ENCODE measurements at places on chromosomes 5 and 9. TPM values are rescaled to one million over a fixed set of nuclear protein-coding genes. Genes with fewer than 3 reads are reported as not detected.
A peak's percentile ranks its signal among the peaks of the same experiment; 100 is the strongest.

TTC16 gene
- total RNA-seq, result not detected

DNA sequence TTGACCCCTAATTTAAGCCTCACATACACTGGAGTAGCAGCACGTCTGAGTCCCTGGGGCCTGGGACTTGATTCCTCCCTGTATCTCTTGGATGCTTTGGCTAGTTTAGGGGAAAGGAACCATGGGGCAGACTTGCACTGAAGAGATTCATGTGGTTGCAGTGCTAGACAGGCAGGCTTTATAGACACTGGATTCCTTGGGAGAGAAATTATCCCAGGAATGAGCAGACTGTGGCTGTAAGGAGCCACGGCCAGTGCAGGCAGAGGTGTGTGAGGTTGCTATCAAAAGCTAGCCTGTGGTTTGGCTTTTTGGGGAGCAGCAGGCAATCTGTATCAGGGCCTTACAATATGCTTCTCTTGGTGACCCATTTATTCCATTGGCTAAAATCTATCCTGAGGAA, 20.5 kb upstream of the PITX1 start:
- DNase-seq, result no peak

SLC25A2 gene
- total RNA-seq, result 1.8 TPM

EDIL3 gene
- total RNA-seq, result 184 TPM

- DNase-seq, result peak; percentile 74
Measured at GRCh38 chr5:83430130-83431010, 41.2 kb upstream of the VCAN start.

PCDHGB2 gene
- 0.24 TPM for total RNA-seq

- DNase-seq, result peak; percentile 56
Measured at GRCh38 chr9:86734771-86735170, 212.5 kb downstream of the GAS1 start.

ZNF879 gene
- total RNA-seq, result 0.92 TPM

DNA sequence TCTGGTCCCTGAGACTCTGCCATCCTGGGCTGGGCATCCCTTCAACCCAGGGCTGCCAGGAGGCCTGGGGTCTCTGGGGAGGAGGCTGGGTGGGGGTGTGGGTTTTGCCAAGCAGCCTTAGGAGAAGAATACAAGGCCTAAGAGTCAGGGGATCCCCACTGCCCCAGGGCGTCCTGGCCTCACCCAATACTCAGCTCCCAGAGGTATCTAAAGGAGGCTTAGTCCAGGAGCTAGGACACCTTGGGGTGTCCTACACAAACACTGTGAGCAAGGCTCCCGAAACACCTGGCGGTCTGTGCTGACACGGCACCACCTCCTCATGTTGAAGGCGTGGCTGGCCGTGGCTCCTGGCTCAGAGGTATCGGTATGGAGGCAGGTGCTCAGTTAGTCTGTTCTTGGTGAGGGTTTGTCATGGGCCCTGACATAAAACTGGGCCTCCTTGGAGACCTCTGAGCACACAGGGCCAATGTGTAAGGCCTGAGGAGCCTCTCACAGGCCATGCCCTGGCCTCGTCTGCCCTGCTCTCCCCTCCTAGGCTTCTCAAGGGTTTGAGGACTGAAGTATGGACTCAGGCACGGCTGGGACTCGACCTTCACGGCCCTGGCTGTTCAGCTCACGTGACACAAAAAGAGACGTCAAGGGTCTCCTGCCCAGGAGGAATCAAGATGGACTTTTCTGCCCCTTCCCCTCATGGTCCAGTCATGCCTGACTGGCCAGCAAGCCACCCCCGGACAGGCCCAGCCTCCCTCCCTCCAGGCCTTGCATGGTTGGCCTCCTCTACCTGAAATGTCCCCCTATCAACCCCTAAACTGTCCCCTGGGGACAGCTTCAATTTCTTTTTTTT, 277.3 kb downstream of the FSTL4 start:
- DNase-seq, result no peak

HTR4 gene
- total RNA-seq, result 0.18 TPM

DNA sequence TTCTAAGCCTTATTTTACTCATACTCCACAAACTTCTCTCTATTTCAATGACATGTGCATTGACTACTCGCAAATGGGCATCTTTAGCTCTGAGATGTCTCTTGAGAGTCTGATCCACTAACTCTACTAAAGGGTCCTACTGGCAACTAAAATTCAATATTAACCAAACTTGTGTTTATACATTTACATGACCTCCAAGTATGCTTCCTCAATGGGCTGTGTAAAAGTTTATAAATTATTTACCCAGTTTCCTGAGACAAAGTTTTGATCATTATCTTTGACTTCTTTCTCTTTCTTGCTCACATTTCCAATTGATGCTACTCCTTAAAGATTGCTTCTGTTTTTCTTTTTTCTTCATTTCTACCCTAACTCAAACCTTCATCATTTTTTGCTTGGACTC, 510.1 kb upstream of the DAB2 start:
- DNase-seq, result no peak

DNA sequence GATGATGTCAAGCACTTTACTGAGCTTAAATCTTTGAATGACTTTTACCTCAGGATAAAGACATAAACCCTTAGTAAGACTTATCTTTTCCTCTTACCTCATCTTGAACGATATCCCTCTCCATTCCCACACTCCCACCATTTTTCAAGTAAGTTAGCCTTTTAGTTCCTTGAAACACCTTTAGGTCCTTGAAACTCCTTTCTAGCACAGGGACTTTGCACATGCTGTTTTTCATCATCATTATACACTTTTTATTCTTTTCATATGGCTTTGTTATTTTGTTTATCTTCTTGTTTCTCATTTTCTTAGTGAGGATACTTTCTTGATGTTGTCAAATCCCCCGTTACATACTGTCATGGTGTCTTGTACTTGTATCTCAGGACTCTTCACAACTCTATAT, 24.8 kb downstream of the YTHDC2 start:
- no peak for DNase-seq

GRCh38 chr5:13263701-13264100, 680.8 kb downstream of the DNAH5 start:
- DNase-seq, result no peak

- DNase-seq, result no peak
Measured at GRCh38 chr9:105257809-105258208, 13.4 kb downstream of the SLC44A1 start.

DNA sequence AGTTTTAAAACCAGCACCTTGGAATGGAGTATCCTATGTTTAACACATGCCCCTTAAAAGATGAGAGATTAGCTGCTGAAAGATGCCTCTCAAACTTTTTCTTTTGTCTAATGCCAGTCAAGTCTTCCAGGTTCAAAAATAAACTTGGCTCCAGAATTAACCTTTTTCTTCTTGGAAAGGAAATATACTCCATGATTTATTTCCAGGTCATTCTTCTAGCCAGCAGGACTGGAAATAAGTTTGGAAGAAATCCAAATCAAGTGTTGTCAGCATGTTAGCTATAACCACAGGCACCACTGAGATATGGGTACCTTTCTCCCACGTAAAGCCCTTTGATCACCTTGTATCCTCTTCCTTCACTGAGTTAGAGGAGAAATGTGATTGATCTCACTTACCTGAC, 56.1 kb downstream of the NLN start:
- DNase-seq, result no peak

GRCh38 chr5:148799737-148800527, 26.5 kb upstream of the ADRB2 start:
- DNase-seq, result no peak

FOXD4L5 gene
- not detected for total RNA-seq

DNA sequence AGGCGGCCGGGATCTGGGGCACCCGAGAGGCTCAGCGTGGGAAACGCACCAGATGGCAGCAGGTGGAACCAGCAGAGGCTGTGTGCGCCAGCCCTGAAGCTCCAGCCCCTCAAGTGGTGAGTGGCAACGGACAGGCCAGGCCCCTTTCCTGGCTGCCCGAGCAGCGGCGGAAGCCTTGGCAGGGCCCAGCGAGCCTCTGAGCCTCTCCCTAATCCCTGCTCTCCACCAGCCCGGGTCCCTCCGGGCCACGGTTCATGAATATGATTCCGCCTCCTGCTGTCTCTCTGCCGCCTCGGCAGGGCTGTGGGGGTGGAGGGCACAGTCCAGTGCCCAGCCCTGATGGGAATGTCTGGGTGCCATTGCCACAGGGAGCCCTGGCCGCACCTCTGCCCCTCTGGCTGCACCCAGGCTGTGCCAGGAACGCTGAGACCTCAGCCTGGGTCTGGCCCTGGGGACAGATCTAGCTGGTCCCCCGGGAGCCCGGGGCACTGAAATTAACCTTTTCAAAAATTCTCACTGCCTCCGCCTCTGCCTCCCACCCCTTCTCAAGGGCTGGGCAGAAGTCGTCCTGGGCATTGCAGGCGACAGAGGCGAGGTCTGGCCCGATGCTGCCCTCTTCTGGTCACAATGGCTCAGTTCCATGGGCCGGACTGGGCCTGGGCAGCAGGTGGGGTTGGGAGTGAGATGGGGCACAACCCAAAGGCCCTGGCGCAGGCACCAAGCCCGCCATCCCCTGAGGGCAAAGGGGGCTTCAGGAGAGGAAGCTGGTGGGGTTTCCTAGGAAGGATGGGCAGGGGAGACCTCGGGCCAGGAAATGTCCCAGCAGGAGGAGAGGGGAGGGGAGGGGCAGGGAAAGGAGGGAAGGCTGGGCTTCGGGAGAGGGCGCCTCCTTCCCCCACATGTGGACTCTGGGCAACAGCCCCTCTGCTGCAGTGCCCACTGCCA, 20.3 kb downstream of the CCDC187 start:
- peak; percentile 89 for DNase-seq

- DNase-seq, result peak; percentile 35
Measured at GRCh38 chr5:181234455-181235306, 9.0 kb downstream of the RACK1 start.

ADCY2 gene
- 0.48 TPM for total RNA-seq

GRCh38 chr5:58080573-58080972, 379.3 kb downstream of the PLK2 start:
- peak; percentile 29 for DNase-seq

DNA sequence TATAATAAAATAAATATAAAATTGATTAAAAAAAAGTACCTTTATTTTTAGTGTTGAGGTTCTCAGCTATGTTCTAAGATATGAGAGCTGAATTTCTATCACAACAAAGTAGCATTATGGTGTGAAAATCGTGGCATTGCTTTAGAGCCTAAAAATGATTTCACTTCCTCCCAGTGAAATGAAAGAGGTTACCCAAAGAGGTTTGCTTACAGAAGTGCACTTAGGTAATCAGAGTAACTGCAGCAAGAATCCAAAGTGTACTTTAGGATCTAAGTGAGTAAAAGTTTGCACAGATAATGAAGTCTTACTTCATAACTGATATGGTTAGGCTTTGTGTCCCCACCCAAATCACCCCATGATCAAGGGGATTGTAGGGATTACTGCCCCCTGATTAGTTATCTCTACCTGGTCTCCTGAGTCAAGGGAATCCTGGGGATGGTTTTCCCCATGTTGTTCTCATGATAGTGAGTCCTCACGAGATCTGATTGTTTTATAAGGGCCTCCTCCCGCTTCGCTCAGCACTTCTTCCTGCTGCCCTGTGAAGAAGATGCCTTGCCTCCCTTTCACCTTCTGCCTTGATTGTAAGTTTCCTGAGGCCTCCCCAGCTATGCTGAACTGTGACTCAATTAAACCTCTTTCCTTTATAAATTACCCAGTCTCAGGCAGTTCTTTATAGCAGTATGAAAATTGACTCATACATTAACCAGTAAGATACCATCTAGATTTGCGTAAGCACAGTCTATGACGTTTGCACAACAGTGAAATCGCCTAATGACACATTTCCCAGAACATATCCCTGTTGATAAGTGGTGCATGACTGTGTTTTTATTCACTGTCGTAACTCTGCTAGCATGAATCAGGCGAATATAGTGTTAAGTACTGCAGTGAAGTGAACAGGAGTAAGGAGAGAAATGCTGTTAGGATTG, 40.3 kb upstream of the LRRC70 start:
- peak; percentile 12 for DNase-seq

- DNase-seq, result no peak
Measured at GRCh38 chr9:38281917-38282316, 110.6 kb upstream of the ALDH1B1 start.

DNA sequence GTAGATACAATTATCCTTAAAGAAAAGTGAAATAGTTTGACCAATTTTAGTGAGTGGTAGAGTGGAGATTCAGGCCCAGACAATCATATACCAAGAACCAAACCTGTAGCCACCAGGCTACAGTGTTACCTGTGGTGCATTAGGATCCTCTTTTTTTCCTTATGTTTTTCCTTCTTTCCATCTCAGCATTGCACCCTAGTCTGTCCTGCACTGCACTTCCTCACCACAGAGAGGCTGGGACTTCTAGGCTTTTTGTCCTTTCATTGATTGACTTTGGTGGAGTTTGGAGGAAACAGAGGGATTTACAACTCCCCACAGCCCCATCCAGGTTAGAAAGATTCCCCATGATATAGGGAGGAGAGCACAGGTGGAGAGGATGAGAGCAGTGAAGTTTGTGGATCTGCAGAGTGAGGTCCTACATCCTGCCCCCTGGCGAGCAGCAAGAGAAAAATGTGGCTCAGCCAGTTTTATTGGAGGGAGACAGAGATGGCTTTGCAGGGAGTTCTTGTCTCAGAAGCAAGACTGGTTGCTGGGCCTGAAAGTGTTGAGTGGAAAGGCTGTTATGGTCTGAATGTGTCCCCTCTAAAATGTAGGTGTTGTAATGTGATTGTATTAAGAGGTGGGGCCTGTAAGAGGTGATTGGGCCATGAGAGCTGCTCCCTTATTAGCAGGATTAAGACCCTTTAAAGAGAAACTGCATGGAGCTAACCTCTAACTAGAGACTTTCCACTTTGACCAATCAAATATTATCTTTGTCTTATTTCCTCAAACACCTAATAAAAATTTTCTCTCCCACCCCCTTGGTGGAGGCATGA, 36.2 kb downstream of the KIF4B start:
- DNase-seq, result peak; percentile 10

GBGT1 gene
- 13.9 TPM for total RNA-seq

GRCh38 chr5:127834094-127834531, 130.9 kb downstream of the CCDC192 start:
- no peak for DNase-seq

DNA sequence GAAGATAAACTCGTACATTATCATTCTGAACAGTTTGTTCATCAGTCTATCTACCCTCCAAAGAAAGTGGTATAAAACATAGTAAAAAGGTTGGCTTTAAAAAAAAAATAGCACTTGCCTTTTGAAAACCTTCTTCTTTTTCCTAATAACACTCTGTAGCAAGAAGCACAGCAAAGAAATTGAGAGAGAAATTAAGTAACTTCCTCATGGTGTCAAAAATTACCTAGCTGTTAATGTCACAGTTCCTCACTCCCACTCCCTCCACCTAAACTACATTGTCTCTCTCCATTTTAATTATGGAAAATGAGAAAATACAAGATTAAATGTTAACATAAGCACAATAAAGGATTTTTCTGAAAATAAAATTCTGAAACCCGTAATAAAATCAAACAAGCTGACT, 72.2 kb downstream of the CERT1 start:
- no peak for DNase-seq

- DNase-seq, result no peak
Measured at GRCh38 chr9:127974001-127974768, 6.6 kb downstream of the EEIG1 start.

GRCh38 chr5:116521173-116521872, 53.3 kb downstream of the SEMA6A start:
- DNase-seq, result peak; percentile 5
